Smooth muscle cell of the brain vasculature (primary cell): ENCODE measurements at places on chromosomes 13 and 19.

GRCh38 chr19:43152214-43152613 is 34.1 kb downstream of the PSG5 start:
- no peak for DNase-seq

- DNase-seq = no peak
Measured at GRCh38 chr19:3986260-3987041, 1.2 kb upstream of the EEF2 start.

DNA sequence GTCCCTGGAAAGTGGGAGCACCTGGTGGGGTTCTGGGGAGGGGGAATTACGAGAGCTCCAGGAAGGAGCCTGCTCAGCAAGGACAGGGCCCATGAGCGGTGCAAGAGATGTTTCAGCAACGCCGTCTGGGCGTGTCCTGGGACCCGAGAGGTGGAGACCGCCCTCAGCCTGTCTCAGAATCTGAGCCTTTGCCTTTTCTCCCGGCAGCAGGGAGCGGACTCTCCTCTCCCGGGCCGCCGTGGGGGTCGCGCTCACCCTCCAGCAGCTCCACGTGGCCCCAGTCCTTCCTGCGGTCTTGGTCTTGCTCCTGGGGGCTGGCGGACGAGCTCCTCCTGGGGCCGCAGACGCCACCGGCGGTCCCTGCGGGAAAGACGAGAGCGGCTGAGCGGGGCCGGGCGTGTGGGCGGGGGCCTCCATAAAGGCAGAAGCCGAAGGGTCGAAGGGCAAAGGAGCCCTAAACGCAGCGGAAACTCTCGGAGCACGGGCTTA is 714 bp downstream of the POLRMT start:
- DNase-seq = no peak

DNA sequence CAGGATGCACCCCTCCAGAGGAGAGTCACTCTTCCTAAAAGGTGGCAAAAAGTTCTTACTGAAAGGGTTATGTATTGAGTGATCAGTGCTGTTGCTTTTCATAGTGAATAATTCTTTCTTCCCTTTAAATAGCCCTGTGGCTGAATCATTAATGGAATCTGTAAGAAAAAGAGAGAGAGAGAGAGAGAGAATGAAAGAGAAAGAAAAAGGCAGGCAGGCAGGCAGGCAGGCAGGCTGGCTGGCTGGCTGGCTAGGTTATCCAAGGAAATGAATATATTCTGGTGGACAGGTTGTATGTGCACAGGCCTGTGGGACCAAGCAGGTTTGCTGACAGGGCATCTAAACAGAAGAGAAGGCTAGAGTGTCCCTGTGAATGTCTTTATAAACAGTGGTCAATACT is 100.5 kb downstream of the DLEU7 start:
- DNase-seq = no peak

GRCh38 chr19:1783874-1784273 is 28.2 kb downstream of the ATP8B3 start:
- no peak for DNase-seq

DNA sequence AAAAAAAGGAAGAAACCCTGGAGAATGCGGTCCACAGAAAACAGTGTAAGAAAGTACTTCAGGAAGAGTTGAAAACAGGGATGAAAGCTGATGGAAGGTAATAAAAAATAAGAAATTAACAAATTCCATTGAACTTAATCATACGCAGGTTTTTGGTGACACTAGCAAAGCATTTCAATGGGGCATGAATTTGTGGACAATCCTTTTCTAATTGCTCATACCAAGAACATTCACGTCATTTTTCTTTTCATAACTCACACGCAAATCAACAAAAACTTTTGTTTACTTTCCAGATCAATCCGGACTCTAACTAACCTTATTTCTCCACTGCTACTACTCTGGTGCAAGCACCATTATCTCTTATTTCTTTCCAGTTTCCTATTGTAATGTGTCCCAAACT is 1195.0 kb downstream of the SLITRK5 start:
- no peak for DNase-seq

DNA sequence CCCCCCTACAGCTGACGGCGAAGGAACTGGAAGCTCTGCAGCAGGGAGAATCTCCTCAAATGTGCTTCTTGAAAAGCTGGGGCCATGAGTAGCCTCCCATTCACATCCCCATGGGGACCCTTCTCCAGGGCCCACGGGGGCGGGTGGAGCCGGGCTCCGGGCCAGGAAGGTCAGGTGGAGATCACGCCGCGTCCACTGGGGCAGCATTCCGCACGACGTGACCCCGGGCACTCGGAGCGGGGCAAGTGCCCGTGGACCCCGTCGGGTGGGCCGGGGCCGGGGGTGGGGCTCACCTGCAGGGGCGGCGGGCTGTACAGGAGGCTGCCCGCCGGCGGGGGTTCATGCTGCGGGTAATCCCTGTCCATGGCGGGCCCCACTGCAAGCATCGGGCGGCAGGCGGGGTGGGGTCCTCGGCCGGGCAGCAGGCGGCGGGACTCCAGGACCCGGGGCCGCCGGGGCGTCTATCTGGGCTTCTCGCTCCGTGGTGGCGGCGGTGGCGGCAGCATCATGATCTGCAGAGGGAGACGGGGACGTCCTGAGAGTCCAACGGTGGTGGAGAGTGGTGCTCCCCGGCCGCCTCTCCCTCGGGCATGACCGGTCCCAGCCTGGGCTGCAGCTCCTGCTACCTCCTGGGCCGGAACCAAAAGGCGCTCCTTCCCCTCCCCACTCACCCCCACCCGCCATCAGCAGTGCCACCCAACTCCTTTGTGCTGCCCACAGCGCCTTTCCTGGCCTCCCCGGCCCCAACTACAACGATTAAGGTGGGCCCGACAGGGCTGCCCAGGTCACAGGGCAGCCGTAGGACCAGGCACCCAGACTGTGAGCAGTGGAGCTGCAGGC is 20.0 kb downstream of the SBNO2 start:
- DNase-seq = no peak

- no peak for DNase-seq
Measured at GRCh38 chr13:44930280-44930679, 59.0 kb downstream of the NUFIP1 start.
